Cortex of kidney (tissue), 1 donor: ENCODE measurements at places on chromosomes 4 and X.

DNA sequence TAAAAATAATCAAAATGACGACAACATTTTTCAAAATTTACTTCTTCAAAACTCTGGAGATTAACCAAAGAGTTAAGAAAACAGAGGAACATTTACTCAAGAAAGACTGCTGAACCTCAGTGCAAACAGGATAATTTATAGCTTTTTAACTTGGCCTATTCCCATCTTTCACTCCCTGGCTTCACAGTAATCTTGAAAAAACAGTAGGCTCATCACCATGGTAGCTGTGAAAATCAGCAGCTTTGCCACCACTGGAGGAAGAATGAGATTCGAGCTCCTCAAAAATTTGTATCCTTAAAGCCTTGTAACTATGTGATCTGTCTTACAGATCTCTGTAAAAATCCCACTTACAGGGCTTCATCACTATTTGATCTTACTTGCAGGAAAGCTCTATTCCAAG, 447.7 kb upstream of the CTSO start:
- no peak for DNase-seq

DNA sequence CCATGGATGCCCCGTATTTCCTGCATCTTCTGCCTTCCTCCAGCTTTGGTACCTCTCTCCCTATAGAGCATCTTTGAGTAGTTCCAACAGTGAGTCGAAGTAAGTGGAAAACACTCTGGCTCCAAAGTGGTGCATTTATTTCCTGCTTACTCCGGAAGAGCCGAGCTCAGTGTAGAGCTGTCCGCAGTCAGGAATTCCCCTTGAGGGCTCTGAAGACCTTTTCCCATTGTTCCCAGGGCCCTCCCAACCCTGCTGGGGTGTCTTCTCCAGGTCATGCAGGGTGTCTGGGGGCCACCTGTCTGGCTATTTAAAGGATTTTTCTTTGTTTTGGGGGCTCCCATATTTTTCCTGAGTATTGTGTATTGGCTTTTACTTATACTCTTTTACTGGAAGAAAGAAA, 118.6 kb upstream of the MXRA5 start:
- no peak for DNase-seq

DNA sequence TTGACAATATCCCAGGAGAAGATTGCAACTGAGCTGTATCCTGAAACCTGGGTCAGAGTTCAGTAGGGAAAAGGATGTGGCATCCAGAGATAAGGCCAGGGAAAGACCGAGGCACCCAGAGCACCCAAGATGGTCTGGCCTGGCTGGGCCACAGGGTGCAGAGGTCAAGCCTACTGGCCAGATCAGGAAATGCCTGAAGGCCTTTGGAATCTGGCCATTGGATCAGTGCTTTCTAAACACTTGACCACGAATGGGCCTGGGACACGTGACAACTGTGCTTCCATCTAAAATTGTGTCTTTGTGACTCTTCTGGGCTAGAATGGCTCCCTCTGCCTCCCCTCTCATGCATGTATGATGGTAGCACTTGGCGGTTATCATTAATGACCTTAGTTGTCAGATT, 316.9 kb downstream of the EVC2 start:
- DNase-seq: no peak

- no peak for DNase-seq
Measured at GRCh38 chr4:82852751-82853285, 38.1 kb downstream of the SEC31A start.

GRCh38 chr4:37858872-37859271, 32.0 kb upstream of the TBC1D1 start:
- DNase-seq: no peak
